ENCODE measurements at places on chromosomes 7 and 10. TPM values are rescaled to one million over a fixed set of nuclear protein-coding genes. Genes with fewer than 3 reads are reported as not detected.

The DBF4 gene
- total RNA-seq = 94.0 TPM

The FAM241B gene
- not detected for total RNA-seq

DNA sequence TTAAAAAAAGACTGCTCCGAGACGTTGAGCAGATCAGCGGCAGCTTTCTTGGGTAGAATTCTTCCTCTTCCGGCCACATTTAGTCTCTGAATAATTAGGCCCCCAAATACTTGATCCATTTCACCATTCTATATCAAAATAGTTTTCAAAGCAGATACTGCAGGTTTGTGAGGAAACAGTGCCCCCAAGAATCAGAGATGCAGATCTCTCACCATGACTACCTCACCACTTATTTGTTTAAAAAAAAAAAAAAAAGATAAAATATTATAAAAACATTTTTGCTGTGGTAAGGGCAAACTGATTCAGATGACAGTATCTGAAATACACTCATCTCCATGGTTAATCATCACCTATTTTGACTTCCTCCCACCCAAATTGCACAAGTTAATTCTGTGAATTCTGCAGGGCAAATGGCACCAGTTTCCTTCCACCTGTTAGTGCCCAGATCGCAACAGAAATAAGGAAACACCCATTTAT lies 210.4 kb downstream of the FAM107B start:
- DNase-seq = peak; percentile 29

DNA sequence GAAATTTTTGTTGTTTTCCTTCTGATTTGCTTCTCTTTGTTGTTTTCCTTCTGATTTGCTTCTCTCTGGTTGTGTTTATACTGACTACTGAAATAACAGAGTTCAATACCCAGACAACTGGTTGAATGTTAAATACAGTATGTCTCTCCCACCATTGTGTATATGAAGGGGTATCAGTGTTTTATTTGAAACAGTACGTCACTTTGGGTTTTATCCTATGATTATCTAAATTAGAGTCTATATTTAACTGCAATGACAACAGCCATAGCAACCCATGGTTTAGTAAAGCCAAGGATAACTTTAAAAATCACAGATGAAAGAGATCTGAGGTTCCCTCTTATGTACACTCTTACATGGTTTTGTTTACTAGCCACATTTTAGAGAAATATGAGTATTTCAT lies 141.3 kb downstream of the GNAT3 start:
- DNase-seq = no peak

The CFAP43 gene
- 0.06 TPM for total RNA-seq

- DNase-seq = no peak
Observed at GRCh38 chr7:120486164-120486563, 213.2 kb downstream of the KCND2 start.

The EVX1 gene
- total RNA-seq = not detected

The CYP2C9 gene
- not detected for total RNA-seq

The ADAM8 gene
- 0.77 TPM for total RNA-seq

DNA sequence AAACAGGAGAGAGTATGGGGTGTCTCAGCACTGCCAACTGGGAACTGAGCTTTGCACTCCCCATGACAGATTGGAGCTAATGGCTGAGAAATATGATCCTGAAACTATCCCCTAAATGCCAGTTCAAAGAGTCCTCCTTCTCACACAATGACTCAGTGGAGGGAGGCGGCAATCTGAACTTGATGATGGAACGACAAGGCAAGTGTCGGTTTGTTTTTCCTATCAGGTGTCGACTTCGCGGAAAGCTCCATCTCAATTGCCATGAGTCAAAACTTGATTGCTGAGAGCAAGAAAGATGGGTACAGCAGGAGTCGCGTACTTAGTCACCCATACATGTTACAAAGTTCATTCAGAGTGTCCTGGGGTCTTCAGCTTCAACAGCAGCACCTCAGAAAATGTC lies 52.5 kb downstream of the NPY start:
- DNase-seq = peak; percentile 15

DNA sequence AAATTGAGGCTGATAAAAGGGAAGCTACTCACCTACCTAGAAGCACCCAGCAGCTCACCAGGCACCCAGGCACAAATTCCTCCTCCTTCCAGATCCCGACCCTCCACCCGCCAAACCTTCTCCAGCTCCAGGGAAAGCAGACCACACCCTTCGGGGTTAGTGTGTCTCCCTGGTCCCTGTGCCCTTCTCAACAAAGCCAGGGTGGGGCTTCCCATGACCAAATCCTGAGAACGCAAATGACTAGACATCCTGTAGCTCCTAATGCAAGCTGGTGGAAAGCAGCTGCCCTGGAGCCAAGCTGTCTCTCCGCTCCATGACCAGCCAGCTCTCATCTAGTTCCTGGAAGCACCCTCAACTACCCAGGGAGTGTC lies 4.4 kb downstream of the TBX20 start:
- DNase-seq = peak; percentile 12

The ELMO1 gene
- not detected for total RNA-seq

DNA sequence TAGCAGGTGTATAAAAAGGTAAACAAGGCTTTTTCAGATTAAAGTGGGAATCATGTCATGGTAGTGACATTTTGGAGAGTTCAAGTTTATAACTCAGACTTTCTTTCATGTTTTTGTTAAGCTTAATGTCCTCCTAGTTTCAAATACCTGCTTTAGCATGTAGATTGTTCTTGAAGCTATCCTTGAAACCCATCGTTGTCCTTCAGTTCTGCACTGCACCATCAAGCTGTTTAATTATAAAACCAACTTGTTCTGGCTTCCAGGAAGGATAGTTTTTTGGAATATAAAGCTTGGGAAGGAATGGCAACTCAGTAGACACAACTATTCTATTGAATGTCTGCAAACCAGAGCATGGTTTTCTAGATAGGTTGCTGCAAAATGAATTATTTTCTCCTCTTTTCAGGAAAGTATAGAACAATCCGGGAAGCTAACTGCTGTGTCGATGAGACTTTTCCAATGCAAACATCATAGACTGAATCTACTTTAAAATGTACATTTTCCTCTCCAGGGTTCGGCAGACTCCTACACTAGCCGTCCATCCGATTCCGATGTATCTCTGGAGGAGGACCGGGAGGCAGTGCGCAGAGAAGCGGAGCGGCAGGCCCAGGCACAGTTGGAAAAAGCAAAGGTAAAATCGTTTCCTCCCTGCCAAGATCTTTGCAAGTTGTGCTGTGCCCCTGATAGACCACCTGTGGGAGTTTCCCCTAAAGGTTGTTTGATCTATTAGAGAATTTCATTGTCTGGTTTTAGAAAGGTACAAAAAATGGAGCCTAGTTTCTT lies 249.8 kb downstream of the NSUN6 start:
- no peak for DNase-seq

The MCM7 gene
- 283 TPM for total RNA-seq

GRCh38 chr10:101231092-101231491 lies 1.8 kb upstream of the LBX1 start:
- DNase-seq = no peak

The COL28A1 gene
- 2.6 TPM for total RNA-seq

DNA sequence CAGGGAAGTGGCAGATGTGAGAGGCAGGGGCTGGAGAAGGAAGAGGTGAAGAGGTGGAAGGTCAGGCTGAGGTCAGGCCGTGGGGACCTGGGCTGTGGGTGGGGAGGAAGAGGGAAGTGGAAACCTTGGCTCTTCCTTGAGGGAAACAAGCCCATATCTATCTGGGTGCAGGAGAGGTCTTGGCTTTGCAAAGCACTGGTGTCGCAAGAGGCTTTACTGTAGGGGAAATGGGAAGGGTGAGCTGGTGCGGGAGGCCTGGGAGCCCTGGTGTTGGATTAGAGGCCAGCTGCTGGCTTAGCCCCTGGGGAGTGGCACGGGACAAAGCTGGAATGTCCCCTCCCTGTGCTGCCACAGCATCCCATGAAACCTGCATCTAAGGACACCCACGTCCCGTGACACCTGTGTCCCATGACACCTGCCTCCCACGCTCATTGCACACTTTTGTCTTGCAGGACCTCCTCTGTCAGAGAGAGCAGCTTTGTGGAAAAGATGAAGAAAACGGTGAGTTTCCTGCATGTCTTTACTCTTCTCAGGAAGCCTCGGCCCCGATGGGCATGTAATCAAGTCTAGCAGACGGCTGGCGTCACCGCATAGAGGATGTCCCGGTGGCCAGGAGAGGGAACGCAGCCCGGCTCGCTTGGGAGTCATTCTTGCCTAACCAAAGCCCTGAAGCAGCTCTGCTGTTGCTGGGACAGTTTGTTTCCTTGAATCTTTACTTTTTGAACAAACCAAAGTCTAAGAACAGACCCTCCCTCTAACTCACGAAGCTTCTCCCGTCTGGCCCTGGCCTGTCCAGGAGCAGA lies 22.2 kb downstream of the TMEM120A start:
- peak; percentile 46 for DNase-seq

DNA sequence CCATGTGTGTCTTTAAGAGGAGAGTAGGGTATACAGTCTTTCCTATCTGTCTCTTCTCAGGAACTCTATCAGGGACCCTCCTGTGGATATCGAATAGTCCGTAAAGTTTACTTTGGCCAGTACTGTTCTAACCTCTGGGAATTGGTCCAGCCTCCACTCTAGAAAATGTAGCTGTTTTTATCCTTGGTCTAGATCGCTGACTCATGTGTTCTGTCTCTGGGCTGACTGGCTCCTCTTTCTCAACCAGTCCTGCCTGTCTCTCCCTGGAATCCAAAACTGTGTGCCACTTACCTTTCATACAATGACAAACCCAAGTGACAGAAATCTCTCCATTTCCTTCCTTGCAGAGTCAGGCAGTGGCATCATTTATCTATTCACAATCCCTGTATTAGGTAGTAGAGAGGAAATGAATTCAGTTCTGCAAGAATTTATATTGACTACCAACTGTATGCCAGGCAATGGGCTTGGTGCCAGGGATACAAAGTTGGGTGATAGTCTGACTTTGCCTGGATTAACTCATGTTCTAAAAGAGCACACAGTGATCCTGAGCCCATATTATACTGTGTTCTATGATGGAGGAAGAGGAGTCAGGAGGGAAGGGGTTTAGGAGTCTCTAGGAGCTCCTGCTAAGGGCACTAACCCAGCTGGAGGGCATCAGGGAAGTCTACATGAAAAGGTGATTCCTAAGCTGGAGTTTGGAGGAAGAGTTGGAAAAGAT lies 232.7 kb downstream of the LRMDA start:
- no peak for DNase-seq

The EPDR1 gene
- 99.6 TPM for total RNA-seq

DNA sequence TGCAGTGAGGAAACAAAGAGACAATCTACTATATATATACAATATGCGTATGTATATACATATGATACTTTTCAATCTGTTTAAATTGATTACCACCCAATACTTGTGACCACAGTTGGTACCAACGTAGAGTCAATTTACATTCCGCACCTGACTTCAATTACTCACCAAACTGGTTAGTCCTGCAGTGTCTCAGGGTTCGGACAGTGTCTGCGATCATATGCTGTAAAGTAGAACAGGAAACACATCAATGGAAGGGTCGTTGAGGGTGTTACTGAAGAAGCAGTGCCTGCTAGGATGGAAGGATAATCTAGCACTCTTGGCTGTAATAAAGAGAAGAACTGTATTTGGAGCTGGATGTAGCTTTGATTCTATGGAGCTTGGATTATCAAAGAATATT lies 179.7 kb upstream of the CDCA7L start:
- DNase-seq = no peak
